ENCODE measurements at places on chromosomes 6 and 20.
A peak's percentile ranks its signal among the peaks of the same experiment; 100 is the strongest.

DNA sequence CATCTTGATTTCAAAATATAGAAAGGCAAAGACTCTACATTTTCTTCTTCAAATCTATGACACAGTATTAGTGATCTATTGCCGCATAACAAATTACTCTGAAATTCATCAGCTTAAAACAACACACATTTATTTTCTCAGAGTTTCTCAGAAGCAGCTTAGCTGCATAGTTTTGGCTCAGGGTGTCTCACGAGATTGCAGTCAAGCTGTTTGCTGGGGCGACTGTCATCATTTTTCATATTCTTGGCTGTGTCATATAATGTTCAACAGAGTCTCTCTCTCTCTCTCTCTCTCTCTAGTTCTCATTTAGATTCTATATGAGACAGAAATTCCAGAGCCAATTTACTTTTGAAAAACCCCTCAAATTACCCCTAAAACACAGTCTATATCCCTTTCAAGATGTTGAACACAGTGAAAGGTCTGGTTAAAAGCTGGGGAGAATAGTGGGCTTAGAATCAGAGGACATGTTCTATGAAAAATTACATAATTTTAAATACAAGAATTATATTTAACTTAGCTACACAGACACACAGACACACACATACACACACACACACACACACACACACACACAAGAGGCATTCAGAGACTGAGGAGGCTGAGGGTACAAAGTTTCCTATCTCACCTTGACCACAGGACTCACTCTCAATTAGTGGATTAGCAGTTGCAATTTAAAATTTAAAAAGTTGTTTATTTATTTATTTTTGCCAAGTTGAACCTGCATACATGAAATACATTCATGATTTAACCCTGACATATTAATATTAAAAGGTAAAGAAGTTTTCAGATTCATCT is 86.7 kb downstream of the MKKS start:
- DNase-seq: peak; percentile 73

DNA sequence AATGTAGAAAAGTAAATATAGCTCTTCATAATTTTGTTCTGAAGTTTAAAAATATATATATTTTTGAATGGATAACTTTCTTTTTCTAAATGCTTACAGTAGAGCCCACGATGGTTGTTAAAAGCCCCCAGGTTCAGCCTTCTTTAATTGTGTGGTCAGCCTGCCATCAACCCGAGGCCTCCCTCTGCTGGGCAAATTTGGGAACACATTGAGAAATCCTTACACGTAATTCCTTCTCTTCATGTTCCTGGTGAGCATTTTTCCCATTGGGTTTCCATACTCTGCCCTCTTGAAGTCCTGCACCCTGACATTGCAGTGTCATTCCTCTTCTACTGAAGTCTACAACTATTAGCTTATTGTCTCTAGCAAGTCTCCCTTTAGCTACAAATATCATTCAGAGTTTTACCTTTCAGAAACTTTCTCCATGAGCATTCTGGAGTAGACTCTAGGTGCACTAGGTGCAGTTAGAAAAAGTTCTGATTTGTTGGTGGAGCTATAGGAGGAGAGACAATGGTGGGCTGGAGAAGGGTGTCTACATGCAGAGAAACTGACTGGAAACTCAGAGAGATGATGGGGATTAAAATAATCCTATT is 40.6 kb downstream of the TRIM38 start:
- peak; percentile 52 for DNase-seq

GRCh38 chr6:31041372-31041974 is 31.2 kb downstream of the MUC22 start:
- DNase-seq: no peak

DNA sequence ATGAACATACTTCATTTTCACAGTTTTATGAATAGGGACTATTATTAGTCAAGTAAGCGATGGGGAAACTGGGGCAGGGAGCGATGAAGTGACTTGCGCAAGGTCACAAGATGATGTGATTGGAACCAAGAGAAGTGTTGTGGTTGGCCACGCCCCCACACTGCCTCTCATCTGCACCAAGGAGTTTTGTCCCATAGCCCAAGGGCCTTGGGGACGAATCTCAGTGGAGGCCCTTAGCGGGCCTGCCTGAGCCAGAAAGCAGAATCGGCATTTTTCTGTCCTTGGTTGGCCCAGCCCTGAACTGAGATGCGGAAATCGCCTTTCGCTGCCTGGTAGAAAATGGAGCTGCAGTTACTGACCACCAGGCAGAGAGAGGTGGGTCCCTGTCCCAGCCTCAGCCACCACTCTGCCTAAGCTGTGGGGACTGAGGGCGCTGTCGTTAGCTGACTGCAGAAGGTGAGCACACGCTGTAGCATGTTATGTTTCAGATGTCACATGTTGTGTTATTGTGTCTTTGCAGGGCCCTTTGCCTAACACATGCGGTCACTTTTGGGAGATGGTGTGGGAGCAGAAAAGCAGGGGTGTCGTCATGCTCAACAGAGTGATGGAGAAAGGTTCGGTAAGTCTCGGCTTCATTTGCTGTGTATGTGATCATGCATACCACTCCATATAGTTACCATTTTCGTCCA is 57.8 kb downstream of the PTPN1 start:
- no peak for DNase-seq

DNA sequence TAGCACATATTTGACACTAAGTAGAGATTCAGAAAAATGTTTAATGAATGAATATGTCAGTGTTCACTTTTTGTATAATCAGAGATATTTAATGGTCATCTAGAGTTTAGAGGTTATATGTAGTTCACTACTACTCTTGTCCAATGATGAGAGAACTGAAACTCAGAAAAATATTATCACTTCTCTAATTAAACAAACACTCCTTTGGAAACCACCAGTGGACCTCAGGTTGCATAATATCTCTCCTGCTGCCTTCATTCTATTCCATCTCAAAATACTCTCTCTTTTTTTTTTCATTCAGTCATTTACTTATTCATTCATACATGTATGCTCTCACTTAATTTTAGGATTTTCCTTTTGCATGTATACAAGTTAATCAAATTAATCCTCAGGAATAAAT is 423.1 kb upstream of the RNF217 start:
- no peak for DNase-seq

DNA sequence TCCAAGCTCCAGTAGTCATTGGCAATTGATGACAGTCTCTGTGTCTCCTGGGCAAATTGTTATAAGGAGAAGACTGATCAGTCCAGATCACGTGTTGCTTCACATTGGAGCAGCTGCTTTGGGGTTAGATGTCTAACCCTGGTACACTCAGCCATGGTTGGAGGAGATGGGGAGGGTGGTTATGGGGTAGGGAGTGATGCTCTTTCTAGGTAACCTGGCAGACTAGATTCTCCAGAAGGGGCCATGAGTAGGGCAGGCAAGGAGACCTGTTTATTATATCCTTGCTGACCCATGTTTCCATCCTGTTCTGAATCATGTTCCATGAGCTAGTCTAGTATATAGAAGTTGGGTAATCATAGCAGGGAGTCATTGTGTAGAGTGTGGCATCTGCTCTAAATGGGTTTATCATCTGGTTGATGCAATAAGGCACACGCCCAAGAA is 50.8 kb upstream of the BACH2 start:
- no peak for DNase-seq

DNA sequence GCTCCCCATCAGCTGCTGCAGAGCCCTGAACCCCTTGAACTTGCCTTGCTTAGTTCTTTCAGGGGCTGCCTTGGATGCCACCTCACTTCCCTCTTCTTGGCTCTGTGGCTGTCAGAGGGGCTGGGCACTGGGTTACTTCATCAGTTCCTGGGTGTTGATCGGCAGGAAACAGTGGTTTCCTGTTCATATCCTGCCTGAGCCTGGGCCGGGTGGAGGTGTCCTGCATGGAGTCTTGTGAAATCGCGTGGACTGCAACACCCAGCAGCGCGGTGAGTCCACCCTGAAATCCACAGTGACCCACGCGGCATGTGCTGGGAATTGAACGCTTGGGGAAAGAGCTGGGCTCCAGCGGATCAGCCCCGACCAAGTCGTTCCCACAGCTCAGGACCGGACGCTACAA is 97.5 kb downstream of the CDH26 start:
- DNase-seq: peak; percentile 34

DNA sequence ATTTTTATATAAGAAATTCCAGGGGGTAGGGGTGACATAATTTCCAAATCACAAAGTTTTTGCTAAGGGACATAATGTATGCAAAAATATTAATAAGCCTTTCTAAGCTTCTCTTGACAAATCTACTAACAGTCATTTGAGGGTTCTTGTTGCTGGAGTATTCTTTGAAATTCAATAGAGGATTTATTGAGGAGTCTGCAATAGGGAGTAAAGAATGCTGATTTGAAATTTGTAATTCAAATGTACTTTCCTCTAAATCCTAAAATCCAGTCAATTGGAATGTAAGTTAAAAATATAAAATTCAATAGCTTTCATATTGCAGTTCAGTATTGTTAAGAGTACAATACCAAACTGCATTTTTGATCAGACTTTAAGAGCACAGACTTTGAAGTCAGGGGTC is 17.1 kb upstream of the LCA5 start:
- DNase-seq: no peak

GRCh38 chr6:106517706-106518105 is 111.6 kb downstream of the RTN4IP1 start:
- DNase-seq: no peak

DNA sequence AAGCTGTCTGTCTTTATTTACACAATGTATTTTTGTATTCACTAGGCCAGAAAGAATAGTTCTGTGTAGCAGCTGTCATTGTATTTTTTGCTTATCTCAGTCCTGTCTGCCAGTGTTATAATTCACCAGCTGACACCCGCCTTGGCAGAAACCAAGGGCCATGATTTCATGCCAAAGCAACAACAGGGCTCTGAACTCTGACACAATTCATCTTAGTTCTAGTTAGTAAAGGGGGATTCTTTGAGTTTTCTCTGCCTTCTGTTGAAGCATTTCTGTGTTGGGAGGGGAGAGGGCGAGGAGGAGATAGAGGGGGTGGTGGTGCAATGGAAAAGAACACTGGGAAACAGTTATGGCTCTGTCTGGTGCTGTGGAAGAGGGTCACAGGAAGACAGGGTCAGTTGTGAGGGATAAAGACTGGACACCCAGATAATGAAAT is 684.6 kb upstream of the MARCKS start:
- DNase-seq: no peak

GRCh38 chr6:143139239-143139784 is 78.6 kb downstream of the AIG1 start:
- DNase-seq: no peak

Data from fibroblast of skin of back (primary cell).